ENCODE measurements at places on chromosomes 16 and 17. TPM values are rescaled to one million over a fixed set of nuclear protein-coding genes. Genes with fewer than 3 reads are reported as not detected.

- DNase-seq: no peak
Observed at GRCh38 chr17:55495239-55495638, 16.0 kb downstream of the SMIM36 start.

DNA sequence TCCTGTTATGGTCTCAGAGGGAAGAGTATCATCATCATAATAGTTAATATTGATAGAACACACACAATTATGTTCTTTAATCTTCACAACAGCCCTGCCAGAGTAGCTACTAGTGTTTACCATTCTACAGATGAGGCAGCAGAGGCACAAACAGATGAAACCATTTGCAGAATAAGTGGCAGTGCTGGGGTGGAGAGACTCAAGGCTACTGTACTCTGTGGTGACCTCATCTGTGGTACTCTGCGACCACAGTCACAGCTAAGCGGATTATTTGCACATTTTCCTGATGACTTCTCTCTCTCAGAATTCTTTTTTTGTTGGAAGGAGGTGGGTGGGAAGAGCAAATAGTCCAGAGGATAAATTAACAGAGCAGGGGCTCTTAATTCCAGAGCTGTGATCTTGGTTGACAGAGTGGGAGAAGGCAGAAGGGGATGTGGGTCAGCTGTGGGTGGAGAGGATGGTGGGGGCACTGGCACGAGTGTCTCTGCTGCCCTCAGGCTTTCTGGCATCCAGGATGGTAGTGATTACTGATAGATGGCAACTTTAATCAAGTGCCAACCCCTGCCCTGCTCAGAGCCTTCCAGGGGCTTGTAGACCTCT, 41.8 kb downstream of the MRM1 start:
- no peak for DNase-seq

CDH13 gene
- 68.9 TPM for total RNA-seq

KRT12 gene
- not detected for total RNA-seq

Data from dermis microvascular lymphatic vessel endothelial cell (primary cell).